Upper lobe of right lung (tissue), 1 donor: ENCODE measurements at places on chromosomes 2 and 18. TPM values are rescaled to one million over a fixed set of nuclear protein-coding genes. Genes with fewer than 3 reads are reported as not detected.

GRCh38 chr2:48127612-48128191 is 221.4 kb upstream of the FBXO11 start:
- no peak overlapping the region for H3K4me3 ChIP-seq
- no peaks in the 10 kb centered on the region for H3K27me3 ChIP-seq
- DNase-seq = no peak
- H3K4me1 ChIP-seq = no peaks in the 10 kb centered on the region
- H3K36me3 ChIP-seq = no peaks in the 10 kb centered on the region

- no peak overlapping the region for H3K27ac ChIP-seq
- no peaks in the 10 kb centered on the region for H3K36me3 ChIP-seq
- no peaks in the 10 kb centered on the region for H3K27me3 ChIP-seq
- peaks cover 8% of the 10 kb centered on the region for H3K4me1 ChIP-seq
- DNase-seq = no peak
These were observed 376.3 kb downstream of the ARHGAP15 start for GRCh38 chr2:143505542-143505941.

DNA sequence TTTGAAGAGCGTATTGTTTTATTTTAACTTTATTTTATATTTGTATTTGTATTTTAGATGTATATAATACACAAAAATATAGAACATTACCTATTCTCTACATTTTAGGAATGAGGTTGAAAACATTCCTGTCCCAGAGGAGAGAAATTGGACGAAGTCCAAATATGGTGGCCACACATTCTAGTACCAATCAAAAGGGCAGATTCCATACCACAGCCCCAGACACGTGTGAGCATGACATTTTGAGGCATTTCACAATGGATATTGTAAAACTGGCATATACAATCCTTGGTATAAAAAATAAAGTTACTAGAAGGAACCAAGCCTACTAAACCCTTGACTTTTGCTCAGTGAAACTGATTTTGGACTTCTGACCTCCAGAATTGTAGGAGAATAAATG is 50.6 kb downstream of the C2orf76 start:
- DNase-seq = no peak
- no peak overlapping the region for H3K27ac ChIP-seq
- no peaks in the 10 kb centered on the region for H3K4me1 ChIP-seq
- H3K4me3 ChIP-seq = no peak overlapping the region
- H3K36me3 ChIP-seq = no peaks in the 10 kb centered on the region
- no peaks in the 10 kb centered on the region for H3K27me3 ChIP-seq

GRCh38 chr18:3148930-3149535 is 70.7 kb downstream of the MYOM1 start:
- no peak overlapping the region for H3K4me3 ChIP-seq
- no peaks in the 10 kb centered on the region for H3K36me3 ChIP-seq
- DNase-seq = no peak

- DNase-seq = no peak
- H3K27me3 ChIP-seq = no peaks in the 10 kb centered on the region
- H3K27ac ChIP-seq = no peak overlapping the region
- H3K4me1 ChIP-seq = peaks cover 4% of the 10 kb centered on the region
- no peak overlapping the region for H3K4me3 ChIP-seq
These were observed 46.1 kb downstream of the YES1 start for GRCh38 chr18:765764-766549.

EMILIN1 gene
- total RNA-seq = 84.6 TPM

ABCB11 gene
- 0.06 TPM for total RNA-seq

TYMS gene
- 4.6 TPM for total RNA-seq

SP140 gene
- total RNA-seq = 12.7 TPM

SCYGR4 gene
- total RNA-seq = not detected

CCBE1 gene
- total RNA-seq = 27.8 TPM
